Stimulated activated naive CD4-positive, alpha-beta T cell treated with Interleukin-2 at 50 U/mL for 16 hours (primary cell): ENCODE measurements at places on chromosomes 5 and 9.

DNA sequence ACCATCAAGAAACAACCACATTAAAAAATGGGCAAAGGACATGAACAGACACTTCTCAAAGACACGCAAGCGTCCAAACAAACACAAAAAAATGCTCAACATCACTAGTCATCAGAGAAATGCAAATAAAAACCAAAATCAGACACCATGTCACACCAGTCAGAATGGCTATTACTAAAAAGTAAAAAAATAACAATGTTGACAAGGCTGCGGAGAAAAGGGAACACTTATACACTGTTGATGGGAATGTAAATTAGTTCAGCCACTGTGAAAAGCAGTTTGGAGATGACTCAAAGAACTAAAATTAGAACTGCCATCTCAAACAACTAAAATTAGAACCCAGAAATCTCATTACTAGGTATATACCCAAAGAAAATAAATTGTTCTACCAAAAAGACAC, 80.4 kb downstream of the CAAP1 start:
- DNase-seq: no peak

DNA sequence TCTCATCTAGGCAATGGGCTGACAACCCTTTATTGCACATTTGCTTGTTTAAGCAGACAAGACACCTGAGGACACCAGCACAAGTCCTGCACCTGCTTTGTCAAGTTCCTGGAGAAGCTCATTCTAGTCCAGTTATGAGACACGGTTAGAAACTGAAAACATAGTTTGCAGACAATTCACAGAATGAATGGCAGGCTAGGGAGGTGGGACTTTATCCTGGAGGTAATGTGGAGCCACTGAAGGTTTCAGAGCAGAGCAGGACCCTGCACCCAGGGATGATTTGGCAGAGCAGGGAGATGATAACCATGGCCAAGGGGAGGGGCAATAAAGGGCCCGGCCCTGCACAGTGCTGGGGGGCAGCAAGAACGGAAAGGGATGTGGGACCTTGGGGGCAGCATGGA, 50.7 kb upstream of the SLC25A51 start:
- DNase-seq: no peak

DNA sequence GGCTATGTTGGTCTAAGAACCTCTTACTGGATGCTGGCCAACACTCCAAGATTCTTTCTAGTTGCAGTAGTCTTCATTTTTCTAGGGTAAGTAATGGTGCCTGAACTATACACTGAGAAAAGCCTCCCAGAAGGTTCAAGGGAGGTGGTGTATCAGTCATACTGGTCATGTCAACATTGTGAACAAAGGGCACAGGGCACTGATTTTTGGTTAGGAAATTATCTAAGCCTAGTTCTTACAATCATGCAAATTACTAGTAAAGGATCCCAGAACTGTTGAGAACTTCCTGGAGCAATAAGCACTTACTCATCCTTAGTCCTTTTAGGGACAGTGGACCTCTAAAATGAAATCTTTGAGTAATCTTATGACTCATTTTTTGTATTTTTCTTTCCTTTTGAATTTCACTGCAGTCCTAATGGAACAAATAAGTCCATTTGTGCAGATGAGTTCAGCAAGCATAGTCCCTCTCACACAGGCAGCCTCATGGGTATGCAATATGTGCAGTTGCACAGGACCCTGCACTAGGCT, 21.1 kb upstream of the CDC42SE2 start:
- no peak for DNase-seq

- DNase-seq: no peak
Observed at GRCh38 chr5:159629158-159629557, 287.1 kb upstream of the ADRA1B start.

GRCh38 chr5:113612060-113612496, 98.6 kb downstream of the YTHDC2 start:
- DNase-seq: no peak

DNA sequence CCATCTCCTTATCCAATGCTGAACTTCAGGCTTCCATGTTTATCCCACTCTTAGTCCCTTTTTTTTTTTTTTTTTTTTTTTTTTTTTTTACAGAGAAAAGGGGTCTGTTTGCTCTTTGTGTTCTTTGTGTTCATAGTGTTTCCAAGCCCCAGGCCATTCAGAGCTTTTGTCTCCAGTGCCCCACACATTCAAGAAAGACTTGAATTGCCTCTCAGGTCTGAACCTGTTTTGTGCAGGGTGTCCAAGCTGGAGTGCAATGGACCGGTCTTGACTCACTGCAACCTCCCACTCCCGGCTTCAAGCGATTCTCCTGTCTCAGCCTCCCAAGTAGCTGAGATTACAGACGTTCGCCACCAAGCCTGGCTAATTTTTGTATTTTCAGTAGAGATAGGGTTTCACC, 191.2 kb downstream of the PALM2AKAP2 start:
- no peak for DNase-seq

- no peak for DNase-seq
Observed at GRCh38 chr5:127912411-127912810, 171.2 kb upstream of the SLC12A2 start.

DNA sequence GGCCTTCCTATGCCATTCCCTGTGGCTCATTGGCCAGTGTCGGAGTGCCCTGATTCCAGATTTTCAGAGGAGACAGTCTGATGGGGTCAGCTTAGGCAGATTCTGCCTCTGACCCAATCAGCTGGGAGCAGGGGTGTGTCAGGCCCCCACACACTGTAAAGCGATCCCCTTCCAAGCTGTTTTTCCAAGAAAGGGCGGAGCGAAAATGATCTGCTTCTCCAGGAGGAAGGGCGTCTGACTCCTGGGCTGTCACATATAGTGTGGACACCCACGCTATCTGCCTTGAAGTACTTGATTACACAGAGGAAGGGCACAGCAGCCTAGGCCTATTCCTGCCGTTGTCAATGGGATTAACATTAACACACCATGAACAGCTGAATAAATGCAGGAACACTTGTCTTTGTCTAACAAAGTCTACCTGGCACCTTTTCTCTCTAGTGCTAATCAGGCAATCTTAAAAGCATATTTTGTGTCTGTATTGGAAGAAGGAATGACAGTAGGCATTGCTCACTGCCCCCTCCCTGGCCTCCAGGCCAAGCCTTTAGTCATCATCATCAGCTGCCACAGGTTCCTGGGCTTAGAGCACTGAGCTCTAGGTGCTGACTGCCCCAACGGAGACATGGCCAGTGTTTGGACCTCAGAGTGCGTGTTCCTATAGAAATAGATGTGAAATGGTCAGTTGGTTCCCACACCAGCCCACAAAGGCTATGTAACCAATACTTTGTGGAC, 218.7 kb downstream of the MELK start:
- no peak for DNase-seq

DNA sequence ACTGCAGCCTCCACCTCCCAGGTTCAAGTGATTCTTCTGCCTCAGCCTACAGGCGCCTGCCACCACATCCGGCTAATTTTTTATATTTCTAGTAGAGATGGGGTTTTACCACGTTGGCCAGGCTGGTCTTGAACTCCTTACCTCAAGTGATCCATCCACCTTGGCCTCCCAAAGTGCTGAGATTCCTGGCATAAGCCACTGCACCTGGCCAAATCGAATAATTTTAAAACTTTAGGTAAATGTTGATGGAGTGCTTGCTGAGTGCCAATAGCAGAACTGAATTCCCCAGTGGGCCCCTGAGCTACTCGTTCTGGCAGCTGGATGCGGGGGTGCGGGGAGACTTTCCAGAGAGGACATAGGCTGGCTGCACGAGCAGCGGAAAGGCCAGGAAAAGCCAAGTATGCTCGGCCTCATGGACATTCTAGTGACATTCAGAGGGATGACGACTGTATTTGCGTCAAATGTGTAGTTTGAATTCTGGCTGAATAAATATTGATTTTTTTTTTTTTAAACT, 16.8 kb downstream of the TRAF2 start:
- DNase-seq: no peak

GRCh38 chr5:136174021-136174659, 18.8 kb downstream of the SMIM32 start:
- no peak for DNase-seq

GRCh38 chr9:2686911-2687310, 30.4 kb upstream of the KCNV2 start:
- no peak for DNase-seq

- DNase-seq: no peak
Observed at GRCh38 chr5:91409304-91409703, 26.2 kb upstream of the ARRDC3 start.

DNA sequence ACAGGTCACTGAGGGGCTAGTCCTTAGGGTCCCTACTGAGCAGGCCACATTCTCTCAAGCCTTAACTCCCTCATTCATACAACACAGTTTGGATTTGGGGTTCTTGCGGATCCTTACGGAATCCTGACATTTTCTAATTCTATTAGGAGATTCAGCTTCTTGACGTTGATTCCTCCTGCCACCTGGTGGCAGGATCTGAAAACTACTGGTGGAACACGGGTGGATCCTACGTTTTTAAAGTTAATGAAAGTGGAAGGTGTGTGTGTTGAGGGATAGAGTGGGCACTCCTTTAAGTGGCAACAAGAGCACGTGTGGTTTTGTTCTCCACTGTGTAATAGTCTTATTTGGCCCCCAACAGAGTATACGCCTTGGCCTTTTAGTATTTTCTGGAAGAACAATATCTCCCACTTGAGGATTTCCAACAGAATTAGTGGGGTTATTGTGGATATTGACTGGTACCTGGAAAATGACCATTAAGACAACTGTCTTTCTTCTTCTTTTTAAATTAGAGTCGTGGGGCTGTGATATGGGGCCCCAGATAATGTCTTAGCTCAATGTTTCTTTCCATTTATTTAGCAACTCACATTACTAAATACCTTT, 25.2 kb downstream of the SLC28A3 start:
- peak; percentile 18 for DNase-seq

- no peak for DNase-seq
Observed at GRCh38 chr5:147452165-147452811, 57.6 kb downstream of the DPYSL3 start.

- DNase-seq: no peak
Observed at GRCh38 chr5:66701244-66701643, 105.1 kb downstream of the MAST4 start.

- no peak for DNase-seq
Observed at GRCh38 chr5:176647843-176648473, 674 bp downstream of the TSPAN17 start.

GRCh38 chr9:94817291-94818177, 91.0 kb downstream of the AOPEP start:
- DNase-seq: no peak

DNA sequence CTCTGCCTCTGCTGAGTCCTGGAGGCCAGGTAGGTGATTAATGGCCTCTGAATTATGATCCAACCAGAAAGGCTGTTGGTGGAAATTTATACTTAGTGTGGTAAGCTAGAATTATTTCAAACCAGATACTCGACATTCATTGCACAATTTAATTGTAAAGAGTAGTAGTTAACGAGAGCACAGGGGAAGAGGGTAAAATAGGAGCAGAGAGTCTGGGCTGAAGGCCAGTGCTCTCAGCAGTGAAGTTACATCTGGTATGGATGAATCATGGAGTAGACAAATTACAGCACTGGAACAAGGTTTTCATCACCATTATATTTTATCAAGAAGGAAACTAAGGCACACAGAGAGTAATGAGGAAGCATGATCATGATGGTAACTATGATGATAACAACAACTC, 92.5 kb downstream of the TLR4 start:
- DNase-seq: no peak

DNA sequence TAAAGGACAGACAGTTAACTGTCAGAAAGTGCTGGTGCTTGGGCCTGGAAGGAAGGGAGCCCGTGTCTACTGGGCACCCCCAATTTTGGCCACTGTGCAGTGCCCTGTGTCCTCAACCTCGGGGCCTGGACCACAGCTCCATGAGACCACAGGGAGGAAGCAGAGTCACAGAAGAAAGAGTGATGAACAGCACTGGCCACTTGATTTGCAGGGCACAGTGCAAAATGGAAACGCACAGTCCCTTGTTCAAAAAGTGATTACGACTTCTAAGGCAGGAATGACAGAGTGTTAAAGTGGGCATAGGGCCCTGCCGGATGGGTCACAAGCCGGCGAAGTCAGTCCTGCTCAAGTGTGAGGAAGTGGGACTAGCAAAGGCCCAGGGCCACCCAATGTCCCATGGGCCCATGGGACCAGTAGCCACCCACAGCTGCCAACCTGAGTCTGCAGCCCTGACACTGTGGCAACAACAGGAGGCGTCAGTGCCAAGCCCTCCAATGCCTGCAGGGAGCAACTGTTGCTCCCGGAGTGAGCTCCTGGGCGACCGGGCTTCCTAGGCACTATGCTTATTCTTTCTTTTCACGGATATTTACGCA, 85.4 kb downstream of the ADAMTS2 start:
- DNase-seq: no peak
